SK-N-MC (cell line): ENCODE measurements at places on chromosomes 5 and 9.
A peak's percentile ranks its signal among the peaks of the same experiment; 100 is the strongest.

DNA sequence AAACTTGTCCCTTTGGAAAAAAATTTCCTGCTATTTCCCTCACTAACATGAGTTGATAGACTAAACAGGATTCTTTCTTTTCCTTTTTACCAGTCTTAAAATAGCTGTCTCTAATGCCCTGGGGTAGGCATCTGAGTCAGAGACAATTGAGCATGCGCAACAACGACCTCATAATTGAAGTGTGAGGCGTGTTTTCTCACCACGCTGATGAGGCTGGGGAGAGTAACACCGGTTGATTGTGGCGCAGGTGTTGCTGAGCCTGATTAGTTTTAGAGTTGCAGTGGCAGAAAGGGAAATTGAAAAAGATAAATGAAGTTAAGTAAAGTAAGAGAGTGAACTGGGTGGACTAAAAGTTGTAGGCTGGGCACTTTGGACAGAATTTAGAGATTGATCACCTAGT, 213.7 kb downstream of the TLR4 start:
- DNase-seq, result no peak

DNA sequence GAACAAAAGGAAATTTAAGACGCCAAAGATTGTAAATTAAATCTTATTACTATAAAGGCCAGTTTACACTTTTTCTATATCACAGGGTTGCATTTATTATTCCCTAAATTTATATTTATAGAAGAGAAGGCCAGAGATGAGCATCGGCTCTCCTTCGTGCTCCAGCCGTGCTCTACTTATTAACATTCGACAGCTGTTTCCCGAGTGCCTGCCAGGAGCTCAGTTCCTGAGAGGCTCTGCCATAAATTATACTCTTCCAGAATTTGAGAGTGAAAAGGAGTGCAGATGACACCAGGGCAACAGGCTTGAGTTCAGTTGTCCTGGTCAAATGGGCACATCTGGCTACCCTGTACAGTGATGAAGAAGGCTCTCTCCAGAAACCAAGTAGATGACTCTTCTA, 70.1 kb downstream of the PCSK5 start:
- DNase-seq, result no peak

DNA sequence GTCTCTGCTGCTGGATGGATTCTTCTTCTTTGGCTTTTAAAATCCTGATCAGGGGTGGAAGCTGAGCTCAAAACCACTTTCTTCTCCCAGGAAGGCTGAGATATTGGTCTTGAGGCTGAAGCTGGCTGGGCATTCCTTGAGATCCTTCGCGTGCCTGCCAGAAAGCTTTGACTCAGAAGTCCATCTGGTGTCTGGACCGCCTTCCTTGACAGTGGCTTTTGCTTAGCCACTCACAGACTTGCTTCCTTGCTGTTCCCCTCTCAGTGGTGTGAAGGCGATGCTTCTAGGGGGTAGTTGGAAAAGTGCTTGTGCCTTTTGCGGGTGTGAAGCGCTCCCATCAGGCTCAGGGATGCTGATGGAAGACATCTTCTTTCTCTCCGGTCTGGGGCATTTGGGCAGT, 45.9 kb downstream of the RGS3 start:
- no peak for DNase-seq

DNA sequence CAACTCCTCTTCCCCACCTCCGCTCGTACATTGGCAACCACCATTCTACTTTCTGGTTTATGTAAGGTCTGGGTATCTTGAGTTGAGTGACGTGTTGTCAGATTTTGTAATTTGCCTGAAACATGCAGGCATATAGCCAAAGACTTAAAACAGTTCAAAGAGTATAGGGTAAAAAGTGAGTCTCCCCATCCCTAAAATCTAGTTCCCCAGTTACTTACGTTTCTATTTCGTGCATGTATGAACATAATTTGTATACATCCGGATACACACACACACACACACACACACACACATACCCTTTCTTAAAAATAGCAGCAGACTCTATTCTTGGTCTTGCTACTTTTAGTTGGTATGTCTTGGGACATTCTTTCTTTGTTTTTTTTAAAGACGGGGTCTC, 915 bp downstream of the HSDL2 start:
- DNase-seq, result peak; percentile 14
